Activated T-helper 17 cell treated with anti-CD3 and anti-CD28 coated beads, Interleukin-2, amount 50 U/mL, for 72 hours (primary cell): ENCODE measurements at places on chromosomes 1 and 21.

DNA sequence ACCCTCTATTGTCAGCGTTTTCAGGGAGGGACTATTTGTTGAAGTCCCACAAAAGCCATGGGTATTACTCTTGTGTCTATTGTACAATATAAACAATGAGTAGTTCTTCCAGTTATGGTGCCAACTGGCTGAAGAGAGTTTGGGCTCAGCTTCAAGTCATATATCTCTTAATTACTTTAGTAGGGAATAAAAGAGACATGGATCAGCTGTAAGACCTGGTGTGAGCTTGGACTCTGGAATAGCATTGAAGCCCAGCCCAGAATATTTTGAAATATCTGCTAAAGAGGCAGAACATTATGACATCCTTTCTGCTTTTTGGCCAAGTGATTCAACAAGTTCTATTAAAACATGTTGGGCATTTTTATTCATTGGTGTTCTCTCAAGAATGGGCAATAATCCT lies 224.9 kb downstream of the BACH1 start:
- no peak for ATAC-seq
- H3K4me1 ChIP-seq = no peaks in the 10 kb centered on the region
- H3K36me3 ChIP-seq = peaks cover 7% of the 10 kb centered on the region
- H3K4me3 ChIP-seq = no peak overlapping the region
- H3K27me3 ChIP-seq = no peaks in the 10 kb centered on the region

DNA sequence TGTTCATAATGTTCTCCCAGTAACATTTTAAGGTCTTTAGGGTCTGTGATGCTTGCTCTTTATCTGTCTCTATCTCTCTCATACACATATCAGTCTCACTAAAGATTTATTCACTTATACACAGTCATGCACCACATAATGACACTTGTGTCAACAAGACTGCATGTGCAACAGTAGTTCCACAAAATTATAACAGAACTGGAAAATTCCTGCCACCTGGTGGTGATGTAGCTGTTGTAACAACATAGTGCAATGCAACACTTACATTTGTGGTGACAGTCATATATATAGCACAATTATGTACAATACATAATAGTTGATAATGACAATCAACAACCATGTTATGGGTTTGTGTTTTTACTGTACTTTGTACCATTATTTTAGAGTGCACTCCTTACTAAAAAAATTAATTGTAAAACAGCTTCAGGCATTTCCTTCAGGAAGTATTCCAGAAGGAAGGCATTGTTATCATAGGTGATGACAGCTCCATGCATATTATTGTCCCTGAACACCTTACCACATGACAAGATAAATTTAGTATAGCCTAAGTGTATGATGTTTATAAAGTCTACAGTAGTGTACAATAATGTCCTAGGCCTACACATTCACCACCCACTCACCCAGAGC lies 8.1 kb downstream of the TDRD5 start:
- H3K4me3 ChIP-seq = no peak overlapping the region
- H3K27ac ChIP-seq = no peak overlapping the region
- H3K27me3 ChIP-seq = peaks cover 23% of the 10 kb centered on the region
- no peaks in the 10 kb centered on the region for H3K36me3 ChIP-seq
- H3K4me1 ChIP-seq = no peaks in the 10 kb centered on the region
- no peak for ATAC-seq

DNA sequence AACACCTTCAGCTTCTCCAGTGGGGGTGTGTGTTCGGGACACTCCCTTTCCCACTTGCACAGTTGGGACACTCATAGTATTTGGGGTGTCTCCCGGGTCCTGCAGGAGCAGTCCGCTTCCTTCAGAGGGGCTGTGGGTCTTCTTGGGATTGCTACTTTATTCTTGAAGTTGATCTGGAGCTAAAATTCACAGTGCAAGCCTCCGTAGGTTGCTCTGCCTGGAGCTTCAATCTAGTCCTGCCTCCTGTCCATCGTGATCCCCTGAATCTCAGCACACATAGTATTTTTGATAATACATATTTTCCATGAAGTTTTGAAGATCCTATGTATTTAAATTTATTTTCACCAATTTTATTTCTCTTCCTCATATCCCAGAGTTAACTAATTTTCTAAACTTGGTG lies 902.1 kb downstream of the LTN1 start:
- no peaks in the 10 kb centered on the region for H3K4me1 ChIP-seq
- no peaks in the 10 kb centered on the region for H3K36me3 ChIP-seq
- peaks cover 7% of the 10 kb centered on the region for H3K27me3 ChIP-seq

DNA sequence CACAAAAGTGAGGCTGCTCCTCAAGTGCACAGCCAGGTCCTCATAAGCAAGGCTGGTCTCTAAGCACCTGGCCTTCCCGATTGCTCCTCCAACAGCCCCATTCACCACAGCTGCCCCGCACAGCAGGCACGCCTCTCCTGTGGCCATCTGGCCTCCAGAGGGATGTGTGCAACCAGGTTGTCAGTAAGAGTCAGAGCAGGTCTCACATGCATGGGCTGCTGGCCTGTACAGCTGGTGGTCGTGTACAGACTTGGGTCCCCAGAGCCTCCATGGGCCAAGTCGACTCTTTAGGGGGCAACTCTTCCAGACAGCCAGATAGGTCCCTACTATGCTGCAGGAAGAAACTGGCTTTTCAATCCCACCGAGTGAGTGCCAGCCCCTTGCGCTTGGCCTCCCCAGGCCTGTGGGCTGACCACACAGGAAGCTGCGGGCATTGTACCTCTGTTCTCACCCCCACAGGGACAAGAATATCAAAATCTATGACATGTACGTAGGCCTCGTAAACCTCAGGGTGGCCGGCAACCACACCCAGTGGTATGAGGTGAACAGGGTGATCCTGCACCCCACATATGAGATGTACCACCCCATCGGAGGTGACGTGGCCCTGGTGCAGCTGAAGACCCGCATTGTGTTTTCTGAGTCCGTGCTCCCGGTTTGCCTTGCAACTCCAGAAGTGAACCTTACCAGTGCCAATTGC lies 1.4 kb downstream of the PRSS38 start:
- no peaks in the 10 kb centered on the region for H3K27me3 ChIP-seq
- no peak overlapping the region for H3K4me3 ChIP-seq
- H3K27ac ChIP-seq = no peak overlapping the region

DNA sequence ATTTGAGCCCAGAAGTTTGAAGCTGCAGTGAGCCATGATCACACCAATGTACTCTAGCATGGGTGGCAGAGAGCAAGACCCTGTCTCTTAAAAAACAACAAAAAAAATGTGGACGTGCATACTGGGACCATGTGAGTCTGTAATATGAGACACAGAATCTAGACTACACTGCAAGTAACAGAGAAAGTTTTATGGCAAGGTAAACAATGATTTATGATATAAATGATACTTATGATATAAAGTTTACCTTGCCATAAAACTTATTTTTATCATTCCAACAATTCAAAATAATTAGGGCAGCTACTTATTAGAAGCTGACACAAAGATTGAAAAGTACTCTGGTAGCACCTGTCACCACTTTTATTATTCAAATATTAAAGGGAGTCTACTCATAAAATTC lies 34.7 kb downstream of the WDR26 start:
- H3K4me3 ChIP-seq = no peak overlapping the region
- no peak for ATAC-seq
- no peaks in the 10 kb centered on the region for H3K27me3 ChIP-seq
- peaks cover 12% of the 10 kb centered on the region for H3K4me1 ChIP-seq
- no peak overlapping the region for H3K27ac ChIP-seq
